ENCODE measurements at places on chromosomes 2 and 18. TPM values are rescaled to one million over a fixed set of nuclear protein-coding genes. Genes with fewer than 3 reads are reported as not detected.

GRCh38 chr18:40789286-40789685 lies 1165.7 kb upstream of the PIK3C3 start:
- no peak for DNase-seq
- H3K4me1 ChIP-seq = no peaks in the 10 kb centered on the region
- no peaks in the 10 kb centered on the region for H3K27me3 ChIP-seq
- no peaks in the 10 kb centered on the region for H3K36me3 ChIP-seq
- no peak overlapping the region for H3K27ac ChIP-seq
- no peak overlapping the region for H3K4me3 ChIP-seq

The ANKRD23 gene
- 11.6 TPM for total RNA-seq

The ARHGAP15 gene
- 3.3 TPM for total RNA-seq

The CABYR gene
- 1.1 TPM for total RNA-seq

DNA sequence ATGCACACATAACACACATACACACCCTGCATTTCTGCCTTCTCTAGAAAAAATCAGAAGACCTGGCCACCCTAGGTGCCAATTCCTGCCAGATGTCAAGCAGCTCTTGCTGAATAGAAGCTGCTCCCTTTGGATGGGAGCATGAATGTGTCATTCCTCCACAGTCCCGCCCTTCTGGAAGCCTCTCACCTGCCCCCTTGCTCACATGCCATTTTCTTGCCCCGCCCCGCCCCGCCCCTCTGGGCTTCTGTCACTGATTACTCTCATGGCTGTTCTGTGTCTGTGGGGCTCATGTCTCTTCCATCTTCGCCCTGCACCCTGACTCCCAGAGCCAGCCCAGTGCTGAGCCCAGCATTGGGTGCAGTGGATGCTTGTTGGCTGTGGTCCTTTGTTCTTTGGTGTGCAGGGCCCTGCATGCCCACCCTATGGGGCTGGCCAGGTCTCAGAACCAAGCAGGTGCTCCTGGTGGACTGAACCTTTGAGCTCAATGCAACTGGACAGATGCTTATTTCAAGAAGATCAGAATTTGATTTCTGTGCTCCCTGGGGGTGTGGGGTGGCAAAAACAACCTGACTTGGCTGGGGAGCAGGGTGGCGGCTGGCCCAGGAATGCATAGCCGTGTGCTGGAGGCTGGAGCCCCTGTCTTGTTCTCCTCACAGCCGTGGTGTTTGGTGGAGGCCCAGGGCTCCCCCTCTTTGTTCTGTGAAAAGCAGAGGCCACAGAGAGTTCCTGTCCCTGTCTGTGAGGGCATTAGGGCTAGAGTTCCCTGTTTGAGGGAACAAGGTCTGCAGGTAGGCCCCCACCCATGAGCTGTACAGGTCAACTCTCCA lies 140.6 kb upstream of the GLI2 start:
- H3K4me3 ChIP-seq = no peak overlapping the region
- H3K36me3 ChIP-seq = no peaks in the 10 kb centered on the region
- H3K27me3 ChIP-seq = no peaks in the 10 kb centered on the region
- peaks cover 10% of the 10 kb centered on the region for H3K4me1 ChIP-seq

GRCh38 chr18:28071199-28071598 lies 105.7 kb downstream of the CDH2 start:
- no peaks in the 10 kb centered on the region for H3K27me3 ChIP-seq
- no peak overlapping the region for H3K4me3 ChIP-seq
- H3K36me3 ChIP-seq = no peaks in the 10 kb centered on the region
- no peak for DNase-seq
- H3K27ac ChIP-seq = no peak overlapping the region
- no peaks in the 10 kb centered on the region for H3K4me1 ChIP-seq

Data from ovary (tissue), 10 donors.